ENCODE measurements at places on chromosomes 1 and 21.

DNA sequence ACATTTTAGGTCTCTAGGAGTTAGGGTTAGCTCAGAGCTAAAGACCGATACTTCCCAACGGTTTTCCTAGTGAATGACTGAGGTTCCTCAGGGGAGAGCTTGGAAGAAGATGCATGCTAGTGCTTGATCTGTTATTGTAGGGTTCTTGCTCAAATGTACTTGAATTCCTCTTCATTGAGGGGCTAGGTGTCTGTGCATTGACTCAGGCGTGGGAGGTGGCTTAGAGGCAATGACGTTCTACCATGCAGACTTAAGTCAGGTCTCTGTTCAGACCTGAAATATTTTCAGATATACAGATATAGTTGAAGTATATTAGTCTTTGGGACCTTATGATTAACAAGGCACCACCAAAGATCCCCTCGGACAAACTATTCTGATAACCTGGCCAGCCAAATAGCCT is 23.5 kb downstream of the S100A10 start:
- no peak for DNase-seq

GRCh38 chr1:207911856-207912760 is 1.2 kb upstream of the CD34 start:
- no peak for DNase-seq

- DNase-seq, result no peak
These were observed 261.6 kb downstream of the CAMTA1 start for GRCh38 chr1:7046891-7047290.

GRCh38 chr1:83882906-83883305 is 116.0 kb downstream of the TTLL7 start:
- no peak for DNase-seq

DNA sequence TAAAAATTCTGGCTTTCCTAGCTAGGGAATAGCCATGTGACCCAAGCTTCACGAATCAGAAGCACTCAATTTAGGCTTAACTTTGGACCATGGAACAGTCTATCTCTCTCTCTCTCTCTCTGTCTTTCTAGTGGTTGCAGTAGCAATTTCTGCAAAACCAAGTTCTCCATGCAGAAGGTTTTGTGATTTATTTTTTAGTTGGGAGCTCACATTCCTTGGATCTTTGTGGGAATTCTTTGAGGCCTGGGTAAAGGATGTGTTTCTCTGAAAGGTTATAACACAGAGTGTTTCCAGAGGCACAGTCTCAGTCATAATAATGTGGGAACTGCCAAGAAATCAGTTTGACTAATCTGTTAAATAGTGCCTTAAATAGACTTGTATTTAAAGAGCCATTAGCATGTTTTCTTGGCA is 112.3 kb upstream of the COL11A1 start:
- no peak for DNase-seq

DNA sequence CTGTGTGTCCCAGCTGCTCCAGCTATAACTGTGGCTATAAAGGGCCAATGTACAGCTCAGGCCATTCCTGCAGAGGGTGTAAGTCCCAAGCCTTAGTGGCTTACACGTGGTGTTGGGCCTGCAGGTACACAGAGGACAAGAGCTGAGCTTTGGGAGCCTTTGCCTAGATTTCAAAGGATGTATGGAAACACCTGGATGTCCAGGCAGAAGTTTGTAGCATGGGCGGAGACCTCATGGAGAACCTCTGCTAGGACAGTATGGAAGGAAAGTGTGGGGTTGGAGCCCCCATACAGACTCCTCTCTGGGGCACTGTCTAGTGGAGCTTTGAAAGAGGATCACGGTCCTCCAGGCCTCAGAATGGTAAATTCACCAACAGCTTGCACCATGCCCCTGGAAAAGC is 113.9 kb downstream of the RGS21 start:
- no peak for DNase-seq

GRCh38 chr1:1168451-1169411 is 4.9 kb upstream of the TTLL10 start:
- no peak for DNase-seq

GRCh38 chr1:70327306-70328076 is 27.0 kb downstream of the ANKRD13C start:
- no peak for DNase-seq

DNA sequence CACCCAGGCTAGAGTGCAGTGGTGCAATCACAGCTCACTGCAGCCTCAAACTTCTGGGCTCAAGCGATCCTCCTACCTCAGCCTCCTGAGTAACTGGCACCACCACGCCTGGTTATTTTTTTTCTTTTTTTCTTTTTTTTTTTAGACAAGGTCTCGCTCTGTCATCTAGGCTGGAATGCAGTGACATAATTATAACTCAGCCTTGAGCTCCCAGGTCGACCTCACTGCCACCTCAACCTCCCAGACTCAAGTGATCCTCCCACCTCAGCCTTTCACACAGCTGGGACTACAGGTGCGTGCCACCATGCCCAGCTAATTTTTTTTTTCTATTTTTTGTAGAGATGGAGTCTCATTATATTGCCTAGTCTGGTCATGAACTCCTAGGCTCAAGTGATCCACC is 66.9 kb upstream of the ECE1 start:
- DNase-seq, result no peak

- no peak for DNase-seq
These were observed 45.6 kb upstream of the RAB4A start for GRCh38 chr1:229225331-229225782.

- peak; percentile 61 for DNase-seq
These were observed 8.0 kb upstream of the MAN1C1 start for GRCh38 chr1:25608488-25609178.

- no peak for DNase-seq
These were observed 2.7 kb downstream of the DOCK7 start for GRCh38 chr1:62685431-62685859.

DNA sequence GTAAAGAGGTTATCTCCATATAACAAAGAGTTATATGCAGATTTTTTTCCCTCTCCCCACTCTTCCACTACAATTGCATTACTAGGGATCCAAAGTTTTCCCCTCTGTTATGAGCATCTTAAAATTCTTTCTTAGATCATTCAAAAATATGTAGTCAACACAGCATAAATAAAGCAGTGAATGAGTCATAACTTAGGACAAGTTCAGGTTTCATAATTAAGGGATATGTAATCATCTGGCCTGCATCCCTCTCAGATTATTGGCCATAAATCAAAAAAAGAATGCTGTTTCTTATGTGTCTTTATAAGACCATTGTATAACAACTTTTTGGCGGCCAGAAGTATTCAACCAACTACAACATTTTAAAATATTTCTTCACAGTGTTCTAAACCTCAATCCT is 1526.1 kb downstream of the KCNT2 start:
- DNase-seq, result no peak

GRCh38 chr1:87650306-87650705 is 321.6 kb downstream of the LMO4 start:
- no peak for DNase-seq

DNA sequence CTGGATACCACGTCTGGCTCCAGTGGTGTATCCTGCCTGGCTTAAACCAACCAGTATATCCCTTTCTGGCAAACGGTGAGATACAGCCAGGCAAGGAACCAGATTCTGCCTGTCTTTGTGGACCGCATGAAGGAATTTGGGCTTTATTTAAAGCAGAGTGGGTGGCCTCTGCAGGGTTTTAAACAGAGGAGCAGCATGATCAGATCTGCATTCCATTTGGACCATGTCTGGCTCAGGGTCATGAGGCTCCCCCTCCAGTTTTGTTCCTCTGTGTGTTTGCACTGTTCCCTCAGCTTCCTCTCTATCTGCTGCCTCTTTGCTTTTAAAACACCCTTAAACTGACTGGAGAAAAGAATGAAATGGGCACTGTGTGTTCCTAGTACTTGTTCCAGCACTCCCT is 195.0 kb downstream of the GIPC2 start:
- DNase-seq, result no peak

- no peak for DNase-seq
These were observed 4.4 kb downstream of the PLEKHO1 start for GRCh38 chr1:150154143-150154542.

GRCh38 chr1:101453844-101454243 is 217.0 kb downstream of the S1PR1 start:
- DNase-seq, result no peak

DNA sequence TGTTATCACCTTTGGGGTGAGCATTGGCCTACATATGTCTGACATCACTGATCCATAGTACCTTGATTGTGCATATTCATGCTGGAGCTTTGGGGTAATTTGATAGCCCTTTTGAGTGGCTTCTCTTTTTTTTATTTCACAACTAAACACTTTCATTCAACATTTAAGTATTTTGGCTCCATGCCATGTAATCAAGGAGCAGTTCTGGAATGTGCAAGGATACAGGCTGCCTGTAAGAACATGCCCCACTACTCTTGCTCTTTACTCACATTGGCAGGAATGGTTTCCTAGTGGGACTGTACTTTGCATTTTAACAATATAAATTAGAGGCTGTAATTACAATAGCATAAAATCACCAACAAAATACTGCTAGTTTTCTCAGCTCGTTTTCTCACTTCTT is 300.7 kb upstream of the SPAG17 start:
- no peak for DNase-seq

- no peak for DNase-seq
These were observed 167.4 kb downstream of the HHAT start for GRCh38 chr1:210496063-210496462.

DNA sequence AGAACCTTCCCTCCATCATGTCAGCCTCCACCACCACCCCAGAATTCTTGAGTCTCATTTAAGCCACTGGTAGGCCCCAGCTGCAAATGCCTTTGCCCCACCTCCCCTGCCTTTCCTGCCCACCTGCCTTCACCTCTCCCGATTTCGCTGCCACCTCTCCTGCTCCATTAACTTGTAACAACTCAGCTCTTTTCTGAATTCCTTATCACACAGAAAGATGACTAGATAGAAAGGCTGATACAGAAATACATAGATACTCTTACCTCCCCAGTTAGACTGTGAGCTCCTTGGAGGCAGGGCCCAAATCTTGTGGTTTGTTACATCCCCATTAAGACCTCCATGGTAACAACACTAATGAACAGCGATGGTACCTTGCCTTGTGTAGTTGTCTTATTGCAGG is 69.5 kb downstream of the ATP5PO start:
- no peak for DNase-seq

DNA sequence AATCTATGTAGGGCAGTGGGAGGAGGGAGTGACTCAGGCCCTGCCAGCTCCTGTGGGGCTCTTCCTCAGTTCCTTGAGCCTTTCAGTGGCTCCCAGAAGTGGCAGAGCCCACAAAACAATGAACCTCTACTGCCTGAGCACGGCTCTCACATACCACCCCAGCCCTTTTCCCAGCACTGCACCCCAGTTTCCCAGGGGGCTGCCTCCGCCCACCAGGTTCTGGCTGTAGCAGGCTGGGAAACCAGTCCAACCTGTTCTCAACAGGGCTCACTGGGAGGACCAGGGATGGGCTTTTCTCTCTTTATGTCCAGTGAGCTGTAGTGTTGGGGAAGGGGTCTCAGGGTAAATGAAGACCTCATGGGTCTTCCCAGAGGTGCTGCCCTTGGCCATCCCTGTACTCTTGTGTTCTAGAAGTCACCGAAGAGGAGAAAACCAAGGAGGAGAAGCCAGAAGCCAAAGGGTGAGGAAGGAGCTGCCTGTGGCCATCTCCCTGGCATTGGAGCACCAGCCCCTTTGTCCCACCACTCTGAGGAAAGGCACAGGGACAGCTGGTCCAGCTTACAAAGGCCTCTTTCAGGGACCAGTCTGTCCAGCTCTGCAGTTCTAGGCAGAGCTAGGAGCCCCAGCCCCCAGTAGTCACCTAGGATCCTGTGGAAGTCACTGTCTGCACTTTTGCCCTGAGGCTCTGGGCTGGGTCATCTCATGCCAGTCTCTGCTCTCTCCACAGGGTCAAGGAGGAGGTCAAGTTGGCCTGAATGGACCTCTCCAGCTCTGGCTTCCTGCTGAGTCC is 3.5 kb downstream of the MARCKSL1 start:
- no peak for DNase-seq

GRCh38 chr1:220755309-220755708 is 7.2 kb downstream of the MTARC2 start:
- DNase-seq, result no peak

GRCh38 chr1:170095976-170096748 is 21.7 kb upstream of the KIFAP3 start:
- DNase-seq, result no peak

- DNase-seq, result no peak
These were observed 9.9 kb upstream of the GPR25 start for GRCh38 chr1:200862713-200863415.

GRCh38 chr1:17309426-17310067 is 1.6 kb downstream of the PADI4 start:
- no peak for DNase-seq

DNA sequence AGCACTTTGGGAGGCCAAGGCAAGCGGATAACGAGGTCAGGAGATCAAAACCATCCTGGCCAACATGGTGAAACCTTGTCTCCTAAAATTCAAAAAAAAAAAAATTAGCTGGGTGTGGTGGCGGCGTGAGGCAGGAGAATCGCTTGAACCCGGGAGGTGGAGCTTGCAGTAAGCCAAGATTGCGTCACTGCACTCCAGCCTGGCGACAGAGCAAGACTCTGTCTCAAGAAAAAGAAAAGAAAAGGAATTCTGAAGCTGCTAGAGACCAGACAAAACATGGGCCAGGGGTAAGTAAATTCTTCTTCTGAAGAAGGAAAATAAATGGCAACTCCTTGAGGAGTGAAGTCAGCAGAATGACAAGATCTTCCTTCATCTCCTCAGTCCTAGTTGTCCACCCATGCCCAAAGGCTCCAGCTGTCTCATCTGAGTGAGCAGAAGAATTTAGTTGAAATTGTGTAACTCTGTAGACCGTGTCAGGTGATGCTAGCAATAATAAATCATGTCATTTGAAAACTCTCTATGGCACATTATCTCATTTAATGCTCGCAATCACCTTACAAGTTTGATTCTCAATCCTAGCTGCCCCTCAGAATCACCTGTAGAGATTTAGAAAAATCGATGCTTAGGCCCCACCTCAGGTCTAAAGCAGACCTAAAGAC is 14.3 kb downstream of the PDZK1 start:
- no peak for DNase-seq

GRCh38 chr1:237911911-237912310 is 21.2 kb upstream of the ZP4 start:
- no peak for DNase-seq

GRCh38 chr1:244394826-244395765 is 56.6 kb downstream of the ADSS2 start:
- no peak for DNase-seq

DNA sequence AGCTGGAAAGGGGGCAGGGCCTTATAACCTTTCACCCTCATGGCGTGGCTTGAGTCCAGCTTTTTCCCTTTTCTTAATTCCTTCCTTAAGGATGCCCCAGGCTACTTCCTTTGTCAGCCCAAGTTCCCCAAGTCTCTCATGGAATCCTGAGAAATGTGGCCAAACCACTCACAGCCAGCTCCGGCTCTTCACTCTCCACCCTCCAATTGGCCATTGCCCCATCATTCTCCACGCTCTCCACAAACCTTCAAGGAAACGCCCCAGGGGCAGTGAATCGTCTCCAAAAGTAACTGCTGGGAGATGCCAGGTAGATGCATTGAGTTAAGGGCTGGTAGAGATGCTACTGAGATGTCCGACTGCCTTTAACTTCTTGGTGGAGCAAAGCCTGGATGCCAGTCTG is 113.5 kb upstream of the CD34 start:
- no peak for DNase-seq

- no peak for DNase-seq
These were observed 19.7 kb downstream of the SLC2A1 start for GRCh38 chr1:42938645-42939615.

- no peak for DNase-seq
These were observed 300.9 kb downstream of the BRINP3 start for GRCh38 chr1:190176776-190177175.
